ENCODE measurements at places on chromosomes 7 and 10.

- no peak for DNase-seq
These were observed 282.7 kb downstream of the WDR11 start for GRCh38 chr10:121133901-121134300.

- DNase-seq: no peak
These were observed 87.9 kb downstream of the CDK6 start for GRCh38 chr7:92748495-92748894.

DNA sequence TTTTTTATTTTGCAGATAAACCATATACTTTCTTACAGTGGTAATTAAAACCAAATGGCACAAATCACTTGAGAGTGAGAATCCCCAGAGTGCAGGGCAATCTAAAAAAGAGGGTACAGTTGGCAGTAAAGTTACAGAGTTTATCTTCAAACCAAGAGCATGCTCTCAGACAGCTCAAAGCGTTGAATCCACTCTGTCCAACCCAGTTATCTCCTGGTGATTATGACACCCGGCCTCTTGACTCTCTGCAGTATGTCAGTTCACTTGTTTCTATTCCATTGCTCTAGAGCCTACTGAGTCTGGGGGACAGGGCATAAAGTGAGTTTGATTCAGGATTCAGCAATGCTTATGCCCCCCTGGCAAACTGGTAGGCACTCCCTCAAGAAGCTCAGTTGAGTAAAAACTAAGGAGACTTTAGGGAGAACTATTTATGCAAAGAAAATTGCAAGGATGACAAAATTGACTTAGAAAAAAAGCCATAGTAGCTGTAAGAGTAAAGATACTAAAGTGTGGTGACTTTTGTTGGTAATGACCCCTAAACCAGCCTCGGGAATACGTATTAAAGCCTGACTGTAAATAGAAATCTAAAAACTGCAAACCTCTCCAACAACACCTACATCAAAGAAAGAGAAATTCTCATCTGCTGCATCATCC is 55.5 kb downstream of the COL1A2 start:
- DNase-seq: no peak

- no peak for DNase-seq
These were observed 35.4 kb upstream of the TAX1BP1 start for GRCh38 chr7:27704422-27705199.

DNA sequence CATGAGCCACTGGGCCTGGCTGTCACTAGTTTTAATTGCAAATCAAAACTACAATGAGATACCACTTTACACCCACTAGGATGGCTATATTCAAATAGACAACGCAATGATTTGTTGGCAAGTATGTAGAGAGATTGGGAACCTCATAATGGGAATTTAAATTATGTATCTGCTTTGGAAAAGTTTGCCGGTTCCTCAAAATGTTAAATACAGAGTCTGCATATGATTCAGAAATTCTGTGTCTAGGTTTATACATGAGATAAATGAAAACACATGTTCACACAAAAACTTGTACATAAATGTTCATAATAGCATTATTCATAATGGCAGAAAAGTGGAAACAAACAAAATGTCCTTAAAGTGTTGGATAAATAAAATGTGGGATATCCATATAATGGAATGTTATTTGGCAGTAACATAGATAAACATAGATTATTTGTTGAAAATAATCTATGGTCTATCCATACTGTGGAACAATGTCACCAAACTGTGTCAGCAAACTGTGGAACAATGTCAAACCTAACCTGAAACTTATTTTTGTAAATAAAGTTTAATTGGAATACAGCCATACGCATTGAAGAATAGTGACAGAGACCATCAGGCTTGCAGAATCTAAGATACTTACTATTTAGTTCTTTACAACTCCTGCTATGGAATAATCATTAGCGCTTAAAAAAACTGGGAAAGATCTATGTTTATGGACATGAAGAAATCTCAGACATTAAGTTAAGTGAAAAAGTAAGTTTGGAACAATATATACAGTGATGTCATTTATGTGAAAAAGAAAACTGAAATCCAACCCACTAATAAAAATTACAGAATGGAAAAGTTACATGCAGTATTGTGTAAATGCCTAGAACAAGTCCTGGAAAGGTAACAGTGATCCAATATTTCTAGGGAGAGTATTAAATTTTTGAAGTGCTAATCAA is 70.9 kb downstream of the CCDC7 start:
- no peak for DNase-seq

DNA sequence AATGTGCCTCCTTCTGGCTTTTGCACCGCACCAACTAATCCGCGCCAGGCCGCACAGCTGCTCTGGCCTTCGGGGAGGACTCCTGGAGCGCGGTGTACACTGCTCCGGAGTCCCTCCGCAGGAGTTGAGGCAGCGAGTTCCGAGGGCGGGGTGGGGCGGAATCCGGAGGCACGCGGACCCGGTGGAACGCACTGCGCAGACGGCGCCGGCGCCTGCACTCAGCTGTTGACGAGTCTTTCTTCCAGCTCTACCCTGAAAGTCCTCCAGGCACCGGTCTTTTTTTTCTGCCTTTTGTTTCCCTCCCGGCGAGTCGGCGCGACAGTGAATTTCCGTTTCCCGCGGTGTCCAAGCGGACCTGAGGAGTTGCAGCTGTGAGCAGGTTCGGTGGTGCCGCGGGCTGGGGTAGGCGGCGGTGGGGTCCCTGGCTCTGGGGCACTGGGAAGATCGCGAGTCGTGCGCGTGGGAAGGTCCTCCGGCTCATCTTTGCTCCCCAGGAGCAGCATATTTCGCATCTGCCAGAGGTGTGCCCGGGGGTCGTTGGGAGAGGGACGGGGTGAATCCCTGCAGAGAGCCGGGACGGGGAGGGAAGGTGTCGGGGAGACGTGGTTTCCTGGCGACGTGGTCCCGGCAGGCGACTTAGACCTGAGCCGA is 44.1 kb downstream of the SFTPD start:
- DNase-seq: peak; percentile 77

DNA sequence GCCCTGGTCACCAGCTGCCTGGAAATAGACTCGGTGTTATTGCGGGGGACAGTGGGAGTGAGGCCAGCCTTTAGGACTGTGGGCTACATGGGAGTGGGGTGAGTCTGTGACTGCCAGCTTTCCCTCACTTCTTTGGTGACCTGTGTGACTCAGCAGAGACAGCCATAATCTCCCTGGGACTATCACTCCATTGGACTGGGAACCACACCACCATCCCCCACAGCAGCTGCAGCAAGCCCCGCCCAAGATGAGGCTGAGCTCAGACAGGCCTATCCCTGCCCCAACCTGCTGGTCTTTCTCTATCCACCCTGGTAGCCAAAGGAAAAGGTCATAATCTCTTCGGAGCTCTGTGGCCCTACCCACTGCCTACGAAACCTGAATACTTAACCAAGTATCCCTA is 263.2 kb downstream of the FZD1 start:
- DNase-seq: no peak

GRCh38 chr10:116796910-116797513 is 52.3 kb upstream of the ENO4 start:
- peak; percentile 82 for DNase-seq

- no peak for DNase-seq
These were observed 93.4 kb downstream of the NSUN6 start for GRCh38 chr10:18557960-18558359.

DNA sequence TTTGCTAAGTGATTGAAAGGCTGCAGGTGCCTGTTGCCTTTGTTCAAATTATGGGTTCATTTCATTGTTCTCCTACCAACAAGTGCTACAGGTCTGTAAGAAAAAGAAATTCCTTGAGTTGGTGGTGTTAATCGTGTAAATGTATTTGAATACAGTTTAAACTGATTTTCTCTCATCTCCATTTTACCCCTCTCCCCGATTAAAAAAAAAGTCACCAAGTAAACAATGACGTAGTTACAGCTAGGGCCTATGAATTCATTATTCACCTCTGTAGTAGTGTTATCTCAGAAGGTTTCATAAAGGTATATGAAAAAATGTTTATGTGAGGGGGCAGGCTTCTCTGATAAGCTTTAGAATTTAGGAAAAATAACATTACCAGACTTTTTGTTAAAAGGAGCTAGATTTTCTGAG is 1.1 kb downstream of the REEP3 start:
- DNase-seq: peak; percentile 69

- no peak for DNase-seq
These were observed 273.7 kb upstream of the CHRM2 start for GRCh38 chr7:136594739-136595144.

DNA sequence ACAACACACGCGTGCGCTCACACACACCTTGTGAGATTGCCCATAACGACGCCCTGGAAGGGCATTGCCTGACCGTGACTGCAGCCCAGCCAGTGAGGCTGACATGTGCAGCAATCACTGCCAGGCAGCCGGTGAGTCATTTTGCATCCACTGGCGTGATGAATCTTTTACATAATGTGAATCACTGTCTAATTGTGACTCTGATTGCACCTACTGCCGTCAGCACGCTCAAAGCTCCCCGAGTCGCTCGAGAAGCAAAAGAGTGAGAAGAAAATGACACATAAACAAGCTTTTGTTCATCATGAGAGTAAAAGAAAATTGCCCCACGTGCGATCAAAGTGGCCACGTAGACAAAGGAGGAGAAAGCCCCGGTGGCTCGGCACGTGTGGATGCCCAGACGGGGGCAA is 117.4 kb upstream of the PFKP start:
- peak; percentile 55 for DNase-seq

DNA sequence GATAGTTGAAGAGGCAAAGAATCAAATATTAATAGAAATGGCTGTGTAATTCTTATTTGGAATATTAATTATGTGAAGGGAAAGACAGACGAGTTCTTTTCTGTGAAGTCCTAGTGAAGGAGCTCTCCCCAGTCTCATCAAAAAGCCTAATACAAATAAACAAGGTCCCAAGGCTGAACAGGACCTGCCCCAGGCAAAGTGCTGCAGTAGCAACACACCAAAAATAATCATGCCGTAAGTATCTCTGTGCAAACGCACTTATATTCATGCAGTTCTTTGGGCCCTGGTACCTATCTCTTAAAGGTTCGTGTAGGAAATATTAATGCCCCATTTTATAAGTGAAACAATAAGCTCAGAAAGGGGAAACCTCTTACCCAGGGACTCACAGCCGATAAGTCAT is 12.2 kb upstream of the CHST15 start:
- DNase-seq: no peak

DNA sequence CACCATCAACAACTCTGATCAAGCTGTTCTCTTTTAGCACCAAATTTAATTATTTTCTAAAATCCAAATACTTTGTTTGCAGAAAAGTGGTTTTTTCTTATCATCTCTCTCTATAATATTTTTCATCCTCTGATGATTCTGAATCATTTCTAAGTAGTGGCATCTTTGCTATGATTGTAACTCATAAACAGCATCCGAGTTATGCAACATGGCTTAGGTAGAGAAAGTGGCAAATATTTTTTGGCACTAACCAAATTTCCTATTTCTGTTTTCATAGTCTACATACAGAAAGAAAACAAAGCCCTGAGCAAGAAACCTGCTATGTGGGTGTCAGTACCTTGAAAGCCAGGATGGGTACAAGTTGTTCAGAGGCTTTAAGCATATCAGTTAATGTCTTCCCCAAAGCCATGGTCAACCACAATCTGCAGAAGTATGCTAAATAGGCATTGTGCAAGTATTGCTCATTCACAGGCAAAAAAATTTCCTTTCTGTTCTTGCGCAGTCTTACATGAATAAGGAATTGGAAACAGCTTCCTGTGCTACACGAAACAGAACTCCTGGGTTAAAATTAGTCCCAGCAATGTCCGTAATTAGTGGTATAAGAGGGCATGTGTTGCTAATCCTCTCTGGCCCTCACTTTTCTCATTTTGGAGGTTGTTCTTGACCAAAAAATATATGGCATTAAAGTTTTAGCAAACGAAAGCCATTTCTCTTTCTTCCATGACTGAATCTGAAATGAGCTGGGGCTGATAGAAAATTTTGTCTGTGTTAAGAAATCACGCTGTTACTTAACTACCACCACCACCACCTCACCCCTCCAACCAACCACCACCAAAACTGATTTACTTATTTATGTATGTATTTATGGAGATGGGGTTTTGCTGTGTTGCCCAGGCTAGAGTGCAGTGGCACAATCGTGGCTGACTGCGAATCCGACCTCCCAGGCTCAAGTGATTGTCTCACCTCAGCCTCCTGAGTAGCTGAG is 325.6 kb upstream of the MAGI2 start:
- DNase-seq: peak; percentile 77

DNA sequence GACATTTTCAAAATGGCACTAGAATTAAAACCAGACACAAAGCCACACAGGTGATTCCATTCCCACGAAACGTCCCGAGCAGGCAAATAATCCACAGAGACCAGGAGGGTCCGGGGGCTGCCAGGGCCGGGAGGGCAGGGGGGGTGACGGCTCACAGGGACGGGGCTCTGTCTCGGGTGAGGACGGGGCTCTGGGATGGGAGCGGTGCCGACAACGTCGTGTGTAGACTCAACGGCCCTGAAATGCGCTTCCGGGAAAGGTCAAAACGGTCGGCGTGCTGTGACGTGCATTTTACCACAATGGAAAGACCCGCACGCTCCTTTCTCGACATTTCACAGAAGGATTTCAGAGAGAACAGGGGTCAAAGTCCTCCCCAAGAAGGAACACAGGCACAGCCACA is 63.3 kb upstream of the PDGFA start:
- DNase-seq: no peak

DNA sequence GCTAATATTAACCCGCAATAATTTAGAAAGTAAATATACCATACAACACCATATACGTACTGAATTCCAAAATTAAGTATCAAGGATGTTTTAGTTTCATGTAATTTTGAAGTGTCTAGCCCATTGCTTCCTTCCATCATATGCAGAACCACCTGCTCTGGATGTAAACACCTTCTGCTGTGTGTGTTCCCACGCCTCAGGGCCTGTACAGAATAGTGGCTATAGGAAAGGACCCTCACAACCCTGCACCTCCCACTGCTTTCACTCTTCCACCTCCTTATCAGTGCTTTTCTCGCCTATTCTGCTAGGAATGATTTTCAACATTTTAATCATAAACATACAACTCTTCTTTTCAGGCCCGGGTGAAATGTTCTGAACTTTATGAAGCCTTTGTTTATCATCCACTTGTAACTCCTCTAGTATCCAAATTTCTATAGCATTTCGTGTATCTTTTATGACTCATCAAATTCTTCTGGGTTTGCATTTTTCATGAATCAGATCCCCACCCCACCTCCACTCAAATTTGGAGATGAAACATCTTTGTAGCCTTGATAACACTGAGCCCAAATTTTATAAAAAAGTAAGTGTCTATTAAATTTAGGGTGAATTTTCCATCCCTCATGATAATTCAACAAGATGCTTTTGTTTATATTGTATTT is 1106.8 kb upstream of the C7orf33 start:
- peak; percentile 69 for DNase-seq
